Fibroblast of the aortic adventitia (primary cell): ENCODE measurements at places on chromosomes 6 and 20. TPM values are rescaled to one million over a fixed set of nuclear protein-coding genes. Genes with fewer than 3 reads are reported as not detected.

- peak; percentile 67 for DNase-seq
These were observed 12.4 kb downstream of the PKIG start for GRCh38 chr20:44594730-44595129.

DNA sequence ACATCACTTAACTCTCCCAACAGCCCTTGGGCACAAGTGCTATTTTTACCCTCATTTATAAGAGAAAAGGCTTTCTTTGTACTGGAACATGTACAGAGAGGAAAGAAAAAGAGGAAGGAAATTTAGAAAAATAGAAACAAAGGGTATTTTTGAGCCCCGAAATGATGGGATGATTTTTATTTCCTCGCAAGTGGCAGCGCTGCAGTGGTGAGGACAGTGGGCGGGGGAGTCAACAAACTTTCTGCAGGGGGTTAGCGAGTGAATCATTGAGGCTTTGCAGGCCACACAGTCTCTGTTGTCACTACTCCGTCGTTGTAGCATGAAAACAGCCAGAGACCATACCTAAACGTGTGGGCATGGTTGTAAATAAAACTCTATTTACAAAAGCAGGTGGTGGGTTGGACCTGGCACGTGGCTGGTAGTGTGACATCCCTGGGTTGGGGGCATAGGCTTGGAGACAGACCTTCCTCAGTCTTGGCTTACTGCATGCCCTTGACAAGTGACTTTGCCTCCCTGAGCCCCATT, 25.5 kb upstream of the OCSTAMP start:
- no peak for DNase-seq

DNA sequence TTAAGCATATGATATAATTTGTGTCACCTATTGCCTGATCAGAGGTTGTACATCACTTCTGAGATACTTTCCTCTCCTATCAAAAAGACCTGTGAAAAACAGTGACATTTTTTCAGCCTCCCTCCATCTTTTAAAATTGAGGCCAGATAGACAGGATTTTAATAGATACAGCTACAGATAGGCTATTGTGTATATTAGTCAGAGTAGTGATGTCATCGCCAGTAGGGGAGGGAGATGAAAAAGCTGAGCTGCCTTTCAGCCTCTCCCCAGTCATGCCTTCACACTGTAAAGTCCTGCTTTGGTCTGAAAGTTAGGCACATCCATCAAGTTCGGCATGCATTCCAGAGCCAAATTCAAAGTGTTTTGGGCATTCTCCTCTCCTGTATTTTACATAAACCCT, 7.9 kb upstream of the PABPC1L start:
- peak; percentile 39 for DNase-seq

GRCh38 chr20:6122111-6122872, 538 bp downstream of the FERMT1 start:
- peak; percentile 81 for DNase-seq

- DNase-seq = no peak
These were observed 563.5 kb downstream of the GRIK2 start for GRCh38 chr6:101956961-101957360.

CD109 gene
- 39.2 and 170 TPM in 2 replicates for total RNA-seq

ENTPD6 gene
- total RNA-seq = 17.7 and 40.5 TPM in 2 replicates
